ENCODE measurements at places on chromosomes 12 and 14.

DNA sequence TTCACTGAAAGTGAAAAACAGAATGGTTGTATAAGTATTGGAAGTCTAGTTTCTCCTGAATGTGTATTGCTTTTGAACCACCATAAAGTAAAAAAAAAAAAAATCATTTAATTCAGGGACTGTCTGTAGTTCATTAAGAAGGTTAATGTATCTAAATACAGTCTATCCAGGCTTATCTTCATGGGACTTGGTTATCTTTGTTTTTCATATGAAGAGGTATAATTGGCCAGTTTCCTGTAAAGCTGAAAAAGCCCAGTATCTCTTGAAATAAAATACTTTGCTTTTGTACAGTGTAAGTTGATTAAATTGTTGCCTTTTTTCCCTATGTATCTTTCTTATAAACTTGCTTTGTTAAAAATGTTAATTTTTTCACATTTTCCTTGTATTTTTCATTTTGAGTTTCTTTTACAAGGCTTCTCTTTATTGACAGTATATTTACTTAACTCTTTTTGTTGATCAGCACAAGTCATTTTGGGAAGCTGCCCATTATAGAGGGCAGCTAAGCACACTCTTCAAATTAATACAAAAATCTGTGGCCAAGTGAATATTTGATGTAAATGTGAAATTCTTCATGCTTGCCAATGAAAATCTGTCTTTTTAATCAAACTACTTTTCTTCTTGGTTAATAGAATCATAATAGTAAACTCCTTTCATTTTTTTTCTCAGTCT lies 156.0 kb downstream of the TMTC3 start:
- DNase-seq = no peak

- no peak for DNase-seq
These were observed 107.6 kb downstream of the PTCSC3 start for GRCh38 chr14:36068777-36069534.

DNA sequence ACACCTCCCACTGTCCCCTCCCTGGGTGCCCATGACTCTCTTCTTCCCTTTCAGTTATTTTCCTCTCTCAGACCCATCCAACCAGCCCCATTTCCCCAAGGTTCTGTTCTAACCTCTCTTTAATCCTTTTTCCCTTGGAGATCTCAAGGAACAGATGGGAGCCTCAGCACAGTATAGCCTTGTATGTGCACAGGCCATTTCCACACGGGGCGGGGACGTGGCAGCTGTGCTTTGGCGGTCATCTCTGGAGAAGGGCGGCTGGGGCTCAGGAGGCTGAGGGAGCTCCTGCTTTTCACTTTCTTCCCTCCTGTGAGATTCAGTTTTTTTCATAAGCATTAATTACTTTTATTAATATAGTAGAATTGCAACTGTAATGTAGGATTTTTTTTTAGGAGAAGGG lies 212.2 kb downstream of the ZFP36L1 start:
- DNase-seq = no peak

- no peak for DNase-seq
These were observed 669.0 kb upstream of the FOXG1 start for GRCh38 chr14:28097585-28097984.

DNA sequence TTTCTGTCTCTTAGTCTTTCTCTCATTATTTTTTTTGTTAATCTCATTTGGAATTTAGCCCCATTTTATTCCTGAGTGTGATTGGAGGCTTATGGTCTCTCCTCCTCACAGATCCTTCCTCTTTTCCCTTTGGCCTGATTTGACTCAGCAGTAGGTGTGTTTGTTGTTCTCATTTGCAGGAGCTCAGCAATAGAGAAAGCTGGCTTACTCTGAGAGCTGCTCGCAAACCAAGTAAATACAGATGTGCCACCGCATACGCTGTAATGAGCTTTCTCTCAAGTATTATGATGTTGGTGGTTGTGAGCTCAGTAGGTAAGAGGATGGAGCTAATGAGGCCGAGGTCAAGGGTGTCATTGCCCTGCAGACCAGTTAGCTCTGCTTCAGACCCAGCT lies 206.5 kb downstream of the ETV6 start:
- peak; percentile 45 for DNase-seq

DNA sequence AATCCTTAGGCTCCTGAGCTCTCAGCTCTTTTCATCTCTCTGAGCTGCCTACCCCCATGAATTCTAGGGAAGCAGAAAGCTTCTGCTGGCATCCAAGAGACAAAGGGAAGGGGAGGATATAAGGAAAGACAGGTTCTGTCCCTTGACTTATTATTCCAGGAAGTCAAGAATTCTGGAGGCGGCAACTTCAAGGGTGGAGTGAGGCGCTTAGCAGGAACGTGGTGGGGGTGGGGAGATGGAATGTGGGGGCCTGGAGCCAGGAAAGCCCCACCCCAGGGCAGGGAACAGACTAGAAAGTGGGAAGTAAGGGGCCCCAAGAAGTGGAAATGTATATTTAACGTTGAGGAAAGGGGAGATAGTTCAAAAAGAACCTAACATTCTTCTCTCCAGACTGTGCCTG lies 1.4 kb downstream of the CALCOCO1 start:
- no peak for DNase-seq

GRCh38 chr14:43877351-43877960 lies 629.6 kb downstream of the FSCB start:
- no peak for DNase-seq

DNA sequence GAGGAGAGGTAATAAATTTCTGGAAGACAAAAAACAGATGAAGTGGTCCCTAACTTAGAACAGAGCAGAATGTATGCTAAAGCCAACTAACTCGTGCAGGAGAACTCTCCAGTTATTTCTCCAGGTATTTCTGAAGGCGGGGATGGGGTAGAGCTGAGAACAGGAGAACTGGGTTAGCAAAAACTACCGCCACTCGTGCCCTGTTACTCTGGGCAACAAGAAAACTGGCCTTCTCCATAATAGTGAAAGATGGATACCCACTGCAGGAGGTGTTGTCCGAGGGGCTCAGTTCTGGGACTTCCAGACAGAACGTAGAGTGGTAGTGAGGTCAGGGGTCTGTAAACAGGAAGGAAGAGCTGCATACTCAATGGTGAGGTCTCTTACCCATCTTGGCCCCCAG lies 187.3 kb upstream of the FRMD6 start:
- DNase-seq = no peak

- no peak for DNase-seq
These were observed 171.5 kb downstream of the ASCL1 start for GRCh38 chr12:103128862-103129501.

DNA sequence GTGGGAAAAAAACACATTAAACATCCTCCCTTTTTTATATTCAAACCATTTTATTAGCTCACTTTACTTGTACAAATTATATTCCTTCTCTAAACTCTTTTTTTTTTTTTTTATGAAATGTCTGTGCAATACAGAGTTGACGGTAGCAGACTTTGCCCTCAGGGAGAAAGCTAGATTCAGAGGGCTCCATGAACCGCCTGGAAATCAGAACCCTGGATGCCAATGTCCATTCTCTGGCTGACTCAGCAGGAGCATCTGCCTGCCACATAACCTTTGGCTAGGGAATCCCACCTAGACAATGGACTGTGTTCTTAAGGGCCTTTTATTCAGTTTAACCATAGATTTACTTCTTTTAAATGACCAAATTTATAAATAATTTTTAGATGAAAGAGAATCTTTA lies 467.0 kb downstream of the MDGA2 start:
- DNase-seq = no peak

DNA sequence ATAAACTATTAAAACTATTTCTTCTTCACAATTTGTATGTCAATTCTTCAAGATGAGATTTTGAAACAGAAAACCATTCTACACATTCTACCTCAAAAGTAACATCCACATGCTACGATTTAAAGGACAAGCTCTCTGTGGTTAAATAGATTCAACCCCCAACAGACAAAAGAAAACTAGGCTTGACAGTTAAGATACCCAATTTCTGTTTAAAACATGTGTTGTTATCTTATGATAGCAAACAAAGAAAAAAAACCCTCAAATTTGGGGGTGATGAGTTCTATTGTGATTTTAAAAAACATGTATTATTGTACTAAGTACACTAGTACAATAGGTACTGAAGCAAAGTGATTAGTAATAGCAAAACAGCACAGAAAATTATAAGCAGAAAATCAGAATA lies 33.8 kb downstream of the ATF7 start:
- no peak for DNase-seq

DNA sequence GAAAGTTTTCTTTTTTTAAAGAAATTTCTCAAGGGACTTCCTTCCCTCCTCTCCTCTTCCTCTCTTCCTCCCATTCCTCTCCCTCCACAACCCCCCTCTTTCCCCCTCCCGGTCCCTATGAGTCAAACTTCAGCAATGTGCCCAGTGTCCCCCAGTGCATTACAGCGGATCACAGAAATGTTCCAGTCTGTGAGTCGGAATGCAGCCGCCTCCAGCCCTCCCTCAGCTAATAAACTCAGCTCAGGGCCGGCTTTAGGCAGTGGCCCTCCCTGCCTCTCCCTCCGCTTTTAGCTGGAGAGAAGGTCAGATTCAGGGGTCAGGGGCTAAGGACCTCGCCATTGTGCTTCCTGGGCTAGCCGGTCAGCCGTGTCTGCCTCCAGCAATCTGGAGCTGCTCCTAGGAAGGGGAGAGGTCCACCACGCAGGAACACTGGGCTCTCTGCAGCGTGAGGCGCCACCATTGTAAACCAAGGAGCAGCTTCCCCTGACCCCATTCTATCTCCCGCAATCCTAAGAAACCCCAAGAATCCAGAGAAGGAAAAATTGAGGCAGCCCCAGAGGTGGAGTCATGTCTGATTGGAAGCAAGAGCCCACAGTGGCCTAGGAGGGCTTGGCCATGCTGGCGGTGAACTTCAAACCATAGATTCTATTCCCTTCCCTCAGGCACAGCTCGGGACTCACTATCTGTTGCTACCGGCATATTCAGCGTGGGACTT lies 1.1 kb upstream of the HDAC7 start:
- no peak for DNase-seq

DNA sequence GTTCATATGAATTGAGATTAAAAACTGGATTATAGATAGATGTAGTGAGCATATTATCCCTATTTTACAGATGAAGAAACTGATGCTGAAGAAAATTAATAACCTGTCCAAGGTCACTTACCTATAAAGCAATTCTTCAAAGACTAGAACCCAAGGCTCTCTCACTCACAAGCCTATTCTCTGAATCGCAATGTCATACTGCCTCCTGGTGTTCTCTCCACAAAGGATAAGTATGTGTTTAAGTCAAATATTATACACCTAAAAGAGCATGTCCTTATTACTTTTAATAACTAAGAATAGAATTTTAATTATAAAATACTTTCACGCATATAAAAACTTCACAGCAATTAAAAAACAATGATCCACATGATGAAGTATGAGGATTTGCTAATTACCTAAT lies 721.3 kb upstream of the USP15 start:
- no peak for DNase-seq

GRCh38 chr14:26293909-26294308 lies 303.9 kb downstream of the NOVA1 start:
- no peak for DNase-seq

DNA sequence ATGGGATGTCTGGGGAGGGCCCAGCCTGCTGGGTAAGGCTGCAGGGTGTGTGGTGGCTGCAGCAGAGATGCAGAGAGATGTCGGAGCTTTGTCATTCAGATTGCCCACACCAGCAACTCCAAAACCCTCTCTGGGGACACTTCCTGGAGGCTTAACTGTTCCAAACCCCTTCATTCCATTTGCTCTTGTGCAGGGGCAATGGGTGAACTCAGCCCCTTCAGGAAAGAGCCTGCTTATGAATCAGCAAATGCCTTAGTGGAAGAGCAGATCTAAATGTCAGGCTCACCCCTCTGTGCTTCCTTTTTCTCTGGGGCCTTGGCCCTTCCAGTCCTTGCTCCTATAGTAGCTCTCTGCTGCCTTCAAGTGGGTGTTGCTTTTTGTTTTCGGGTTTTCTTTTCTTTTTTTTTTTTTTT lies 36.7 kb upstream of the GPATCH2L start:
- no peak for DNase-seq

GRCh38 chr14:90440021-90440451 lies 43.2 kb downstream of the CALM1 start:
- no peak for DNase-seq

- no peak for DNase-seq
These were observed 50.5 kb downstream of the TTC9 start for GRCh38 chr14:70692210-70692609.

GRCh38 chr14:54857830-54858269 lies 44.8 kb downstream of the GCH1 start:
- DNase-seq = peak; percentile 53

- no peak for DNase-seq
These were observed 36.1 kb upstream of the NUAK1 start for GRCh38 chr12:106174876-106175275.

- peak; percentile 92 for DNase-seq
These were observed 644 bp upstream of the SRGAP1 start for GRCh38 chr12:63843721-63844390.

GRCh38 chr12:6062757-6063735 lies 61.4 kb downstream of the VWF start:
- DNase-seq = peak; percentile 87

GRCh38 chr12:123721245-123721644 lies 9.1 kb downstream of the ATP6V0A2 start:
- no peak for DNase-seq
